ENCODE measurements at places on chromosomes 1 and 21. TPM values are rescaled to one million over a fixed set of nuclear protein-coding genes. Genes with fewer than 3 reads are reported as not detected.

- DNase-seq: no peak
Observed at GRCh38 chr1:224959115-224959514, 29.6 kb downstream of the DNAH14 start.

- no peak for DNase-seq
Observed at GRCh38 chr1:1623181-1623630, 7.9 kb downstream of the MIB2 start.

DNA sequence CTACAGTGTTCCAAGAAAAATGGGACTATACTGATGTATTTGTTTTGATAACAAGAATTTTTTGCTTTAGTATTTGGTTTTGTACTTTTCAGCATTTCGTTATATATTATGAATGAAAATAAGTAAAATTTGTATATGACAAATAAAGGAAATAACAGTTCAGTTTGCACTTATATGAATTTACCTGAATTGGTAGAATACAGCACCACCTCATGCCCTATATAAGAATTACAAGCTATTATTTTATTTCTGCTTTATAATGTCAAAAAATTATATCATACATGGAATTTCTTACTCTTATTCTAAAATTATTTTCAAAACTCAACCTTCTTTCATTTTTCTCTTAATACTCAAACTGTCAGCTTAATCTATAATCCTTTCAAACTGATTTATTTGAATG is 14.6 kb downstream of the EFCAB7 start:
- DNase-seq: peak; percentile 5

NAXE gene
- 26.7 TPM for polyA plus RNA-seq

Measured in muscle of leg (tissue), 16 donors.